ENCODE measurements at places on chromosomes 4 and X. TPM values are rescaled to one million over a fixed set of nuclear protein-coding genes. Genes with fewer than 3 reads are reported as not detected.

DNA sequence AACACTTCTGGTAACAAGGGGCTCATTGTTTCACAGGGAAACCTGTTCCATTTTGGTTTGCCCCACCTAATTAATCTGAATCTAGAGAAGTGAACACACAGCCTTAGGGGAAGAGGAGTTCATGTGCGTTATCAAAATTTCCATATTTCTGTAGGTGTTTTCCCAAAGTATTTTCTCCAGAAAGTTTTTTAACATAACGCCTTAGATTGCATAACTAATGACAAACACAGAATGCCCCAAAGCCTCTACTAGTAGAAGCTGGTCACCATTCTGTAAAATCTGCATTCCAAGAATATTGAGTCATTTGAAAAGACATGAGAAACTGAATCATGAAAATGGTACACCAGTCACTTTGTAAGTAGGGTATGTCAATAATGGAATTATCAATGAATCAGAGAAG, 41.1 kb downstream of the IL13RA2 start:
- no peak for DNase-seq

DNA sequence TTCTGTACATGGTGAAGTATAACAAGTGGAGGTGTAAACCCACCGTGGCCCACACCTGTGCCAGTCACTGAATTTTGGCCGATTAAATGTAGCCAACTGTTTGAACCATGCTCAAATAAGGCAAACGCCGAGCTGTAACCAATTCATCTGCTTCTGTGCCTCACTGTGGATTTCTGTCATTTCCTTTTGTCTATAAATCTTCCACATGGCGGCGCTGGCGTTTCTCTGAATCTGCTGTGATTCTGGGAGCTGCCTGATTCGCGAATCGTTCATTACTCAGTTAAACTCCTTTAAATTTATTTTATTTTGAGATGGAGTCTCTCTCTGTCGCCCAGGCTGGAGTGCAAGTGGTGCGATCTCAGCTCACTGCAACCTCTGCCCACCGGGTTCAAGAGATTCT, 19.2 kb downstream of the SUPT20HL2 start:
- no peak for DNase-seq

DNA sequence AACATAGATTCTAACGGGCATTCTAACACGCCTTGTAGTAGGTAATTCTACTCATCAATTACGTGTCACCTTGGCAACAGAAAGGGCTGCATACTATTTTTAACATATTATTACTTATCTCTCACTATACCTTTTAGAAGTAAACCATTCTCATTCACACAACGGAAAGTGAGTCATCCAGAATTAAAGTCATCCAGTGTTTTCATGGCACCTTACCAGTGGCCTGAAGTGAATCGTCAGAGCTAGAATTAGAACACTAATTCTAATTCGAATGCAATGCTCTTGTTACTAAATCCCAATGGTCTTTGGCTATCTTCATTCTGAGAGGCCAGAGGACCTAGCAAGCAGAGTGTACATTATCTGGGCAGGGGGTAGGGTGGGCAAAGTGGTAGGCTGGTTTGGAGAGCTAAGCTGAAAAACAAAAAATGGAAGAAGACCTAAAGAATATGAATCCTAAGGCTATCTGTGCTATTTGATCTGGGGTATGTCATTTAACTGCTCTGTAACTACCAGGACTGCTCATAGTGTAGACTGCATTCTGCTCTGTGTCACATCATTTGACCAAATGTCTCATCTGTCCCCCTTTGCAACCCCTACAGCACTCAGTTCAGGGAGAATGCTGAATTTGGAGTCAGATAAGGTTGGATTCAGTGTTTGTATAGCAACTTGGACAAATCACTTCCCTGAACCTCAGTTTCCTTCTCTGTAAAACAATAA, 96.5 kb downstream of the HDAC8 start:
- DNase-seq: no peak

- DNase-seq: no peak
Observed at GRCh38 chr4:71694961-71695360, 88.9 kb downstream of the GC start.

- DNase-seq: no peak
Observed at GRCh38 chr4:4752576-4753401, 106.7 kb upstream of the MSX1 start.

GRCh38 chrX:71976753-71977152, 66.1 kb downstream of the NHSL2 start:
- DNase-seq: no peak

- no peak for DNase-seq
Observed at GRCh38 chr4:89249716-89250361, 57.8 kb downstream of the GPRIN3 start.

- DNase-seq: no peak
Observed at GRCh38 chr4:70920592-70920991, 18.4 kb downstream of the MOB1B start.

DNA sequence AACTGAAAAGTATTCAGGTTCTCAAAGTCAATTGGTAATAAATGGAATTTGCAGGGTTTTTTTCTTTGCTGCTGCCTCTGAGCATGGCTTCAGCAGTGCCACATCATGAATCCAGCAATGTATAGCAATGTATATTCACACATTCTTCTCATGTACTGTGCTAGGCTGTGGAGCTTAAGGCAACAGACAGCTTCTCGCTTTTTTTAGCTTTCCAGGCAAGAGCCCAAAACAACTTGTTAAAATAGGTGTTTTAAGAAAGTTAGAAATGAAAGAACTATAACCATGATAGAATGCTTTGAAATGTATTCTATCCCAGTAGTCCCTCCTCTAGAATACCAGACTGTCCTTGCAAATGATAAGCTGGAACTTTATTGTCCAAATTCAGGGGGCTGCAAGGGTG, 30.4 kb downstream of the SMIM43 start:
- no peak for DNase-seq

DNA sequence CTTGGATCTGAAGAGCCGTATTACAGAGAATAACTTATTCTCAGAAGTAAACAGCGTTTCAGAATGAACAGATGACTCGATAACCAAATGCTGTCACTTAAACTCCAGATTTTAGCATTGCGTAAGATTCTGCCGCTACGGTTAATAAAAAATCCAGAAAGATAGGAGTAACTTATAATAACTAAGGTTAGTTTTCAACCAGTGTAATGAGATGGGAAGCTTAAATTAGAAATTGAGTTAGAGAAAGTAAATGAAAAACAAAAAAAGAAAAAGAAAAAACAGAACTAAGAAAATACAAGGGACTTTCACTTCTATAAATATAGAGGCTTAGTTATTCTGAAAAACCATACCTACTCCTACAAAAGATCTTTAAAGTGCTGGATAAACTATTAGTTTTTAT, 13.1 kb upstream of the PARM1 start:
- no peak for DNase-seq

- DNase-seq: no peak
Observed at GRCh38 chr4:140249351-140249750, 95.4 kb upstream of the MAML3 start.

DNA sequence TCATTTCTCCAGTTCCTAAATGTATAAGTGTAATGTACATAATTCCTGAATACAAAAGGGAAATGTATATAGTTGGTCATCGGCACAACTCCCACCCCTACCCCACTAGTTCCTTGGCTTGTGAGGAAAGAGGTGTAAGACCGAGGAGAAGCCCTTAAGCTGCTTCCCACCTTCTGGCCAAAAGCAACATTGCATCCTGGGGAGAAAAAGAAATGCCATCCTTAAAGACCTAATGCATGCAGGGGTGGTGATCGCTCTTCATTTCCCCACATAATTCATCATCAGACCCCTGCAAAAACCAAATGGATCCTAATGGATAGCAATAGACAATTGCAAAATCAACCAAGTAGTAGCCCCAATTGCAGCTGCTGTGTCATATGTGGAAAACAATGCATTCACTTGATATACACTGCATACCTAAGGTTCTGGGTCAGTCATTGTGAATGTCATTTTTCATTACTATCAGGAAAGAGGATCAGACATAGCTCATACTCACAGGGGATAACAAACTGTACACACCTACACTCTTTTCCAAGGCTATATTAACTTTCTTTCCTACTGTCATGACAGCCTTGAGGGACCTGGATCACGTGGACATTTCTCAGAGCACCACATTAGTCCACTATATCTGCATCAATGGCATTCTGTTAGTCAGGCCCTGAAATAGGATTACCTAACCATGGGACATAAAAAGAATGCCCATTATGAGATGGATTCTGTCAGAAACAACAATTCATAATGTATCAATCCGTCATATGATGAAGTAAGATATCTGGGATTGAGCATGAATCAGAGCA, 31.7 kb upstream of the NFXL1 start:
- DNase-seq: no peak

- DNase-seq: no peak
Observed at GRCh38 chr4:38275331-38276100, 315.3 kb downstream of the PTTG2 start.

DNA sequence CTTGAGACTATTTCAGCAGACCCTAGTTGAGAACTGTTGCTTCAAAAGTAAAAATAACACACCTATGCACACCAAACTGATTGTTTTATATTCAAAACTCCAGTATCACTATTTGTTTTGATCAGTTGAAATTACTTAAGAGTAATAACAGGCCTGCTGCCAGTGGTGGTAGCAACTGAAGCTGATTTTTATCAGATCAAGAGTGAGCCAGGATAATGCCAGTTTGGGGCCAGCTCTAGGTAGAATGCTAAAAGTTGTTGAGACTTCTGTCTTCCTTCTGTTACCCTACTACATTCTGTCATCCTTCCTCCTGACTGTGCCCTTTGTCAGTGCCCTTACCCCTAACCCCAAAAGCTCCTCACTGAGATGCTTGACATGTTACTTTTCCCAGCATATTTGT, 228.7 kb upstream of the SPRY1 start:
- DNase-seq: no peak

DNA sequence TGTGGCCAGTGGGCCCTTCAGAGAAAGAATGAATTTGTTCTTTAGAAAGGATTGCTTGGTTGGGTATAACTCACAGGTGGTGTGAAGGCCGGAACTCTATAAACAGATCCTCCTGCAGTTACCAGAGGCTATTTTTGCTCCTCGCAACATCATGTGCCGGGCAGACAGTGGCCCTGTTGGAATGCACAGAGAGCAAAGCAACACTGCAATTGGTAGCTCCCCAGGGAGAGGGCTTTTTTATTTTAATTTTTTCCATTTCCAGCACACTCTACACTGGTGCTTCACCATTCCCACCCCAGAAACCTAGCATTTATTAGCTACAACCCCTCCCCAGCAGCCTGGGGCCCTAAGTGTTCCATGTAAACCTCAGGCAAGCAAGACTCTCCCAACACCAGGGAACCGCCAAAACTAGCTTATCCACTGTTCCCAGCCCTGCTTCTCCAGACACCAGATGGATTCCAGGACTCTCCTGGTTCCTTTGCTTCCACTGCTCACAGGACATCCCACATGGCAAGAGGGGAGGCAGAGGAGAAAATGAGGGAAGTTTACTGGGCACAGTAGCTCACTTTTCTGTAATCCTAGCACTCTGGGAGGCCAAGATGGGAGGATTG, 75.1 kb upstream of the TMEM164 start:
- no peak for DNase-seq

DNA sequence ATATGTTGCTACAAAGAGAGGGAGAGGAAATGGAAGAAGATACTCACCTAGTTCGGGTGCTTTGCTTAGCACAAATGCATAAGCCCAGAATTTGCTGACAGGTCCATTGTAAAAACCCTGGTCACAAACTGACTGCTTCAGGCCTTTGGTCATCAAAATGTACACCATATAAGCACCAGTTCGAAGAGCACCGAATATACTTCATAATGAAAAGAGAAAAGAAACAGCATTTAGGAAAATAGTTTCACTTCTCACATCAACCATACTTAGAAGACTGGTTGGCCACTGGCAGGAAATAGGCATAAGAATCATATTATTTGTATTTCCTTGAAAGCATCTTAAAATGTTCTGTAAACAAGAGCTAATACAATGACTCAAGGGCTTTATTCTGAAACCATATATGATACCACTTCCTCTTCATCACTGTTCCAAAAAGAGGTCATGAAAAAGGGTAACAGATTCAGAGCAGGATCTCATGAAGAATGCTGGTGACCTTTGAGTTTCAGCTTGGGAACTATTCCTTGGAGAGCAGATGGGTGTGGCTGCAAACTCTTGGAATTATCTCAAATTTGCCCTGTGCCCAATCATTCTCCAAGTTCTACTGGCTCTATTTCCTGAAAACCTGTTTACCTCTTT, 138.7 kb downstream of the ELOVL6 start:
- no peak for DNase-seq

GRCh38 chrX:118513120-118513898, 17.7 kb downstream of the DOCK11 start:
- DNase-seq: no peak

DNA sequence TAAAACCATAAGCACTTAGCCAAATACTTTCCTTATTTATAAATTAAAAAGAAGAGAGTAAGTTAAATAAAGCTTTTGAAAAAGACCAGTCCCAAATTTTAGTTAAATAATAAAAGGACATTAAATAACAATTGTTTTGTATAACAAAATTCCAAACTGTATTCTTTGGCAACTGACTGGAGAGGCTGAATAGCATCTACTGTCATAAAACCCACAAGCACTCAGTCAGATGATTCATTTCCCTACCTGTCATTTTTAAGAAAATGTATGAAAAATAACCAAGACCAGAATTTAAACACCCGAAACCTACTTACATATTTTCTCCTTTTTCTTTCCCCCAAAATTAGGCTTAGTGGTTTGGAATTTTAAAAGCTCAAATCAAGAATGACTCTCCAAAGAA, 32.5 kb upstream of the SMIM10L2A start:
- no peak for DNase-seq

GRCh38 chr4:12393631-12394262, 965.1 kb upstream of the HS3ST1 start:
- no peak for DNase-seq

DNA sequence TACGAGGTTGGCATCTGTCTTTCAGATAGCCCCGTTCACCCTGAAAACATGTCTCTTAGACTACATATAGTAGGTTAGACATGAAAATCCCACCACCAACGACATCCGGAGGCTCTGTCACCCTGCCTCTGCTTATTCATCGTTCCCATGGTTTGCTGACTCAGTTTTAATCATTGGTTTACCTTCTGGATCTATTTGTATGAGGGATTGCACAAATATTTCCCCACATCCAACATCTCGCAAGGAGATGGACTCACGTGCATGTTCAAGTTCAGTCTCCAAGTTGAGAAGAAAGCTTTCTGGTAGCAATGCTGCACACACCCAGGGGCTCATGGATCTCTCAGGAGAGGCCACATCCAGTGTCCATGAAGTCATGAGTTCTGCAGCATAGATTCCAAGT, 10.8 kb downstream of the CETN2 start:
- DNase-seq: no peak

- no peak for DNase-seq
Observed at GRCh38 chr4:141746026-141746425, 109.6 kb downstream of the IL15 start.

GRCh38 chr4:22986881-22987280, 294.1 kb downstream of the GBA3 start:
- no peak for DNase-seq

EDNRA gene
- total RNA-seq: 1.6 TPM

CD40LG gene
- 0.22 TPM for total RNA-seq

PCDH7 gene
- 10.6 TPM for total RNA-seq

HUWE1 gene
- total RNA-seq: 152 TPM

ZNF157 gene
- total RNA-seq: not detected

PPP2R2C gene
- total RNA-seq: 0.41 TPM

PIR gene
- total RNA-seq: 9.7 TPM

TCEAL7 gene
- 12.1 TPM for total RNA-seq

IQCM gene
- 5.2 TPM for total RNA-seq

TXK gene
- 1.8 TPM for total RNA-seq

Data from mucosa of descending colon (tissue), 3 donors.